H1 (cell line): ENCODE measurements at places on chromosomes 4 and X. TPM values are rescaled to one million over a fixed set of nuclear protein-coding genes. Genes with fewer than 3 reads are reported as not detected.

Gene NXF2
- total RNA-seq: not detected in 2 replicates

DNA sequence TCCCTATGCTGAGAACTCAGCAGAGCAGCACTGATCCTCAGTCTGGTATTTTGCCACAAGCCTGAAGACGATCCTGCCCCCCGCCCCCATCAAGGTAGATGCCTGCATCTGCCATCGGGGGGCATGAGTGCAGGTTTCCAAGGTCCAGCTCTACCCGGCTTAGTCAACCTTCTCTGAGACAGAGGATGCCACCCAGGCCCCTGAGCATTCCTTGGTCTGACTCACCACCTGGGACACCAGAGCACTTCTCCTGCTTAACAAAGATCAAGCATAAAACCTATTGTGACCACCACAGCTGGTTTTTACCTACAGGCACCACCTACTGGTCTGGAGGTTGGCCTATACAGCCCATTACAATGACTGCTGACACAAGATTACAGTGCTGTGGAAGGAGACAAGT is 1168.1 kb downstream of the PCDH19 start:
- DNase-seq: peak; percentile 70

- DNase-seq: peak; percentile 74
These were observed 28.4 kb downstream of the PDHA1 start for GRCh38 chrX:19372170-19372546.

DNA sequence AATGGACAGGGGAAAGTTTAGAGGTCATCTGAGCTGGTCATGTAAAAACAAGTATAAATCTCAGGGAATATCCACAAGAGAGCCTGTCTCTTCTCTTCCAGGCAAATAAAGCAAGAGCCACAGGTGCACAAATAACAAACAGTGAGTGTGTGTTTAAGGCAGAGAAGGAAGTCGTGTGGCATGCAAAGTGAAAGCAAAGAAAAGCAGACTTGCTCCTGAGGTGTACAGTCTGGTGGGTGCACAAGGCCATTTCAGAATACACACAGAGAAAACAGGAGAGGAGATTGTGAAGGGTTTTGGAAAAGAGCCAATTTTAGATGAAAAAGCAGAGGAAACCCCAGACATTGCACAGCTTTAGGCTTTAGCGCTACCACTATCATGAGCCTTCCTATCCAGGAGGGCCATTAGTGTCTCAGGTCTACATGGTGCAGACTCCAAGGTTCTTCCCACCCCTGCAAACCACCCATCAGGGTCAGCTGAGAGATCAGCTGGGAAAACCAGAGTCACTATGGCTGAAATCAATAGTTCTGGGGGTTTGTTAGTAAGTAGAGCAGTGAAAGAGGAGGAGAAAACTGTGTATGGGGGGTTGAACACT is 355.8 kb downstream of the KLHL4 start:
- DNase-seq: no peak

DNA sequence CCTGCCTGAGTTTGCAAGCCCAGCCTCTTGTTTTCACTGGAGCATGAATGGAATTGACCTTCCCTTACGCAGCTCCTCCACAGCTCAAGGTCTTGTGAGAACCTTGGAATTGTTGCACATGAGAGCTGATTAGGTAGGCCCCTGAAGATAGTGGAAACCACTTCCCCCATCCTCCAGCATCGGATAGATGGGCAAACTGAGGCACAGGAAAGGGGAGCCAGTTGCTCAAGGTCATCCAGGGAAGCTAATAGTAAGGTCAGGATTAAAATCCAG is 27.2 kb downstream of the PJA1 start:
- no peak for DNase-seq

GRCh38 chrX:111387470-111388070 is 24.4 kb downstream of the DCX start:
- no peak for DNase-seq

DNA sequence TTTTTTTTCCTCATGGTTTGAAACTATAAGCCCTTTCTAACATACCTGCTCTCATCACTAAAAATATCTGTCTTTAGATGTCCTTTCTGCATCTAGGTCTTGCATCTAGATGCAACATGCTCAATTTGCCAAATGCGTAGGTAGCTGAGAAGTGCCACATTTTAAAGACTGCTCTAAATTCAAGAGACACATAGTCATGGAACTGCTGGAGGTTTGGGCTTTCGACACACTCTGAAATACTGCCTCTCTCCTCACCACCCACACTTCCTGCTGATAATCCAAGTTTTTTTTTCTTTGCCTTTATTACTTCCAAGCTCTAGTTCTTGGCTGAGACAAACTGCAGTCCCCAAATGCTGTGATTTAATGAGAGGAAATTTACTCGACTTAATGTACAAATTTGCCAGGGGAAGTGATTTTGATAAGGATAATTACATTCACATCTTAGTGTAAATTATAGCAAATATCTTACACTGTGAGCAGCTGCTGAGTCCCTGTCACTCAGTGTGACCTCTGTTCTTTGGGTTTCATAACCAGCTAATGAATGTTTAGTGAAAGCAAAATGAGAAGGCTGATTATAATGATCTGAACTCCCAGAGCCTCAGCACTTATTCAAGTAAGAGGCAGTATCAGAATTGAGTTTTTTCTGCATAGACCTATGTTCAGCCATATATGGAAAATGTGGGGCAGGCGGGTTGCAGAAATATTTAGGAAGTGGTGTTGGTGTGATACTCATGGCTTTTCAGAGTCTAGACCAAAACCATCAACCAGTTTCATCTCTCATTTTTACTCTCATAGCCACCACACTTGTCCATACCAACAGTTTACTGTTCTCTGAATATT is 31.3 kb downstream of the DRD5 start:
- no peak for DNase-seq

DNA sequence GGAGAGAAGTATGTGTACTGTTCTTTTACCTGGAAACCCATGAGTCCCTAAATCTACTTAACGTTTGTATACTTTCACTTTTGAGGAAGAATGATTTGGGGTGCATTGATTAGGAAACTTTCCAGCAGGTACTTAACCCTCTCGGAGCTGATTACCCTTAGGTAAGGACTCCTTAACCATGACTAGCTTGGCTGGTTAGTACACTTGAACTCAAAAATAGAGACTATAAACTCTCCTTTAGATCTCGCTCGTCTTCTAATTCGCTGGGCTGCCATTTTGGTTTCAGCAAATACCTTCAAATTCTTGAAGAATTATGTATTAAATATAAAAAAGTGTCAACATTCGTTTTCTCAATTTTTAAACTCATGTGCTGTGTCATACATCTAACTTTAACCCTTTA is 2.0 kb downstream of the USP9X start:
- DNase-seq: no peak

DNA sequence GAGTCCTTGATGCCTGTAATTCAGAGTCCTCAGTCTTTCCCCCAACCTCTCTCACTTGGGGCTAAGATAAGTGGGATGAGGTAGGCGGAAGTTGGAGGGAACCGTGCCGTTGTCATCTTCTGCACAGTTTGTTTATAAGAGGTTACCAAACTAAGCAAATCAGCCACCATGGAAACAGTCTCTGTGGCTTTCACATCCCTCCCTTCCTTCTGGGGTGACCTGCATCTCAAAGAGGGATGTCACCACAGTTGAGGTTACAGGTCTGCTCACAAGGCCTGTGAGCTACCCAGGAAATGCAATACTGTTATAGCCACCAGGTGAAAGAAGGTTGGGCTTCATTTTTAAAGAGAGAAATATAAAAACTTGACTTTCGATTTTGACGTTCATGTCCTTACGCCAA is 26.3 kb downstream of the RTL5 start:
- DNase-seq: no peak

DNA sequence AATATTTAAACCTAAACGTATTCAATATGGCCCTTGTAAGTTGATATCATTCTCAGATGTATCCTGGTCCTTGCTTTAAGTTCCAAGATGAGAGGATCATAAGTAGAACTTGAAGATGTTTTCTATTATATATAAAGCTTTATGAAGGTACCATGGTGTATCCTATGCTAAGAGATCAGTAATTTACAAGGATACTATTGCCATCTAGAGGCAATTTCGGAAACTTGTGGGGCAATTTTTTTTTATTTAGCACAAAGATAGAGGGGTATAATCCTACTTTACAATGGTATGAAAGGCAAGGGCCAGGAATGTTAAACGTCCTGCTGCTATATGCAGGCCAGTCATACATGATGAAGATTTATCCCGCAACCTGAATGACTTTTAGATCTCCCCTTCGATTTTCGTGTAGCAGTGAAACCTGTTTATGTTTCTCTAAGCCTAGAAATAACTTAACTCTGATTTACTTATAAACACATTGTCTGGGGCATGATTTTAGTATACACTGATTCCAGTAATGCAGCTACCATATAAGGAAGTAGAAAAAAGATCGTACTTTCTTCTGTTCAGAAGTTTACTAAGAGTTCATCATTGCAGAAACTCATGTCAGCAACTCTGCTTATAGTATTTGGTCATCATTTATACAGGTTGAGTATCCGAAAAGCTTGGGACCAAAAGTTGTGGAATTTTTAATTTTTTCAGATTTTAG is 2.6 kb downstream of the SLC25A31 start:
- no peak for DNase-seq

GRCh38 chr4:112523764-112524505 is 8.0 kb upstream of the NEUROG2 start:
- peak; percentile 98 for DNase-seq

GRCh38 chrX:123665197-123665596 is 67.7 kb downstream of the THOC2 start:
- DNase-seq: no peak

GRCh38 chr4:164779080-164779479 is 25.1 kb downstream of the SMIM31 start:
- no peak for DNase-seq
